Lung (tissue), 17 donors: ENCODE measurements at places on chromosomes 4 and X.

DNA sequence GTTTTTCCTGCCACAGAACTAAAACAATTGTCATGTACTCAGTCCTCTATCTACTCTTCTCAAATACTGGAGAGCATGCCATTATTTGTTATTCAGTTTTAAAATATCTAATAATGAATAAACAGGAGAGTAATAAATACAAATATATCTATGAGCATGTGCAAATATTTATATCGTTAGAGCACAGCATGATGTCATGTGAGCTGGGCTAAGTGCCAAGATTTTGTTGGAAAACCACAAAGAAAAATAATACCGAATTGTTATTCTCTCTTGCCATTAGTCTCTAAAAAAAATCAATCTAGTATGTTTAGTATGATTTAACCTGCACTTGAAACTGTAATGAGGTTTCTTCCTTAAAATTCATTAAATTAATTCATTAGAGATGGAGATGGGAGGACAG, 97.3 kb downstream of the DDX60 start:
- peak; percentile 16 for DNase-seq

GRCh38 chrX:41602816-41603345, 85.9 kb upstream of the GPR34 start:
- no peak for DNase-seq

DNA sequence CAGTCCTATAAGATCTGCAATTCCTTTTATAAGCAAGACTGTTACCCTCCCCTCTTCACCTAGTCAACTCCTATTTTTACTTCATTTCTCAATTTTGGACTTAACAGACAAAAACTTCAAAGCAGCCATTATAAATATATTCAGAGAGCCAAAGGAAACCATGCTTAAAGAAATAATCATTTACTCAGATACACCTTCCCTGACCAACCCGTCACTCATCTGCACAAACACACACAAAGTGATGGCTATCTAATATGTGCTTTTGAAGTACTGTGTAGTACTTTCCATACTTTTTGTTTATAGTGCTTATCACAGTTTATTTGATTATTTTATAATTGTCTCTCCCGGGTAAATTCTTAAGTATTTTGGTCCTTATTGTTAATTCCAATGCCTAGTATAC, 117.2 kb downstream of the TBC1D19 start:
- DNase-seq, result no peak

DNA sequence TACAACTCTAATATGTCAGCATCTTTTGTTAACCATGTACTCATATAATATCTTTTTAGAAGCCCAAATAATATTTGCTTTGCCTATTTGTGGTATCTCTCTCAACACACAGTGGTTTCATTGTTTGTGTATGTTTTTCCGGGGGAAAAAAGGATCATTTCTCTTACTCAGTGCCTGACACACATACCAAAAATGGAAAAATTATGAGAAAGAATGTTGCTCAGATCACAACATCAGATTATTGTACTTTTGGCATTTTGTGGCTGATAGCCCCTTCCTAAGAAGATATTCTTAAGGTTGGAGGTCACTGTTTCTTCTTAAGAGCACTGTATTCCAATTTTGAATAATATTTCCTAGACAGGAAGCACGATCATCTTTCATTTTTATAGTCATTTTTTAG, 93.6 kb downstream of the PDLIM5 start:
- DNase-seq, result no peak

- DNase-seq, result peak; percentile 0
These were observed 41.6 kb downstream of the TRPC5OS start for GRCh38 chrX:111917591-111917990.

DNA sequence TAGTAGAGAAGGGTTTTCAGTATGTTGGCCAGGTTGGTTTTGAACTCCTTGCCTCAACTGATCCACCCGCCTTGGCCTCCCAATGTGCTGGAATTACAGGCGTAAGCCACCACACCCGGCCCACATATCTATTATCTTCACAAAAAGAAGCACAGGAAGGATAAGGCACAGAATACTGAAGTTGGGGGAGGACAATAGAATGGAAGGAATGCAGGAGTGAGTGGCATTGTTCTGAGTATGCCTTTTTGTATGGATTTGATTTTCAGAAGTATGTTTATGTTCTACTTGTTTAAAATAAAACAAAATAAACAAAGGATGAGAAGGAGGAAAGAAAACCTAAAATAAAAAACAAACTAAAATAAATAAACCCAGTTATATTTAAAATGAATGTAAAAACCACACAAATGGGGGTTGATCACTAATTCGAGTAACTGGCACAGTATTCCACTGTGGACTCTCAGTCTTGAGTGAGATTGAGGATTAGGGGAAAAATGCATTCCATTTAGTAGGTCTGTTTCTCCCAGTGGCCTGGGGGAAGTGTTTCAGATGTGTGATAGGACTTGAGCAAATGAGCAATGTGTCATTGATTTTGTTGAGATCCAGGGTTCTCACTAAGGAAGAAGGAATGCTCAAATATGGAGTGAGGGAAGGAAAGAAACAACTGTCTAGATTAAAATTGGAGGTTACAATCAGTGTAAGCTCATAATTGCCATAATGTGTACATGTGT, 109.0 kb upstream of the C1QTNF7 start:
- no peak for DNase-seq
